ENCODE measurements at places on chromosomes 2 and 18. TPM values are rescaled to one million over a fixed set of nuclear protein-coding genes. Genes with fewer than 3 reads are reported as not detected.

- DNase-seq, result no peak
These were observed 133.2 kb upstream of the GULP1 start for GRCh38 chr2:188158337-188159100.

The NCKAP5 gene
- total RNA-seq, result 6.0 TPM

The GLI2 gene
- total RNA-seq, result 2.4 TPM

- DNase-seq, result no peak
These were observed 59.8 kb downstream of the DSEL start for GRCh38 chr18:67456711-67457110.

DNA sequence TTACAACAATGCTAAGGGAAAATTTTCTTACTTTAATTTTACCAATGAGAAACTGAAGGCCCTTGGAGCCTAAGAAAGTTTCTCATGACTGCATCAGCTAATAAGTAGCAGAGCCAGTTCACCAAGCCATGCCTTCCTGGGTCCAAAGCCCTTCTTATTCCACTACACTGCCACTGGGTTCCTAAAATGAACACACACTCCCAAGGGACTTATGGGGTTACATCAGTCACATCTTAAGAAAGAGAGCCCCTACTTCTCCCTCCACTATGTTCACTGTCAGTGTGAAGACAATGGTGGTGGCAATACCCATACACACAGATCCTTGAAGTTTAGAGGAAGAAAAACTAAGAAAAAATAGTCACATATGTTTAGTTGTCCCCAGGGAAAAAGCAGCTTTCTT lies 20.6 kb downstream of the MBD2 start:
- DNase-seq, result no peak

DNA sequence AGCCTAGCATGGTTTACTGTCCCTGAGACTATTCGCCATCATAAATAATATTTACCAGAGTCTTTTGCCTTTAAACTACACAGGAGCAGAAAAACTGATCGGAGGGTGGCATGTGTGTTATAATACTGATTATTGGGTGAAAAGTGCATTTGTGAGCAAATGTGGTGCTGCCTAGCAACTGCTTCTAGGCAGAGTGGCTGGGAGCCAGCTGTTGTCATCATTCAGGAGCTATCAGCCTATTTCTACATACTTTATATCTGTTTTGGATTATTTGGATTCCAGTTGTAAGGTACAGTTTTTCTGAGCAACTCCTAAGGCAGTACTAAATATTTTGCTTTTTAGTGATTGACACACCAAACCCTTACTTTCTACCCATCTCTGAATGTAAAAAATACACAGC lies 75.0 kb upstream of the MSTN start:
- no peak for DNase-seq

- no peak for DNase-seq
These were observed 1921.9 kb upstream of the LRRTM1 start for GRCh38 chr2:82226441-82226840.

The GLB1L gene
- 1.7 TPM for total RNA-seq

The GCG gene
- not detected for total RNA-seq

- DNase-seq, result no peak
These were observed 127.8 kb downstream of the MEP1B start for GRCh38 chr18:32317651-32318050.

The CEBPZOS gene
- 61.3 TPM for total RNA-seq

DNA sequence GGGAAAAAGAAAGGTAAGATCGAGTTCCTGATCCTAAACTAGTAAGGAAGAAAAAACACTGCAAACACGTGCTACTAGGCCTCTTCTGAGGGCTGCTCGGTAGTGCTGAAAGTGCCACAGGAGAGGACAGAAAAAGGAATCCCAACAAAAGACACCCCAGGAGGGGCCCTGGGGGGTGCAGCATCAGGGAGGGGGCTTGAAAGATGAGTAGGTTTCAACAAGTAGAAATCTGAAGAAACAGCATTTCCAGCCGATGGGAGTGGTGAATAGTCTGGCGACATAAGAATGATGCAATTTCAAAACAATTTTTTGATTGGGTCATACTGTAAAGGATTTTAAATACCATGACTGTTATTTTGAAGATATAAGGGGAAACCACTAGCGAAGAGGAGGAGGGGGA lies 98.6 kb downstream of the NOL10 start:
- DNase-seq, result no peak

The MCM6 gene
- total RNA-seq, result 2.9 TPM

GRCh38 chr2:99140860-99141109 lies 722 bp upstream of the C2orf15 start:
- no peak for DNase-seq

GRCh38 chr2:42928692-42929545 lies 136.5 kb upstream of the HAAO start:
- no peak for DNase-seq

DNA sequence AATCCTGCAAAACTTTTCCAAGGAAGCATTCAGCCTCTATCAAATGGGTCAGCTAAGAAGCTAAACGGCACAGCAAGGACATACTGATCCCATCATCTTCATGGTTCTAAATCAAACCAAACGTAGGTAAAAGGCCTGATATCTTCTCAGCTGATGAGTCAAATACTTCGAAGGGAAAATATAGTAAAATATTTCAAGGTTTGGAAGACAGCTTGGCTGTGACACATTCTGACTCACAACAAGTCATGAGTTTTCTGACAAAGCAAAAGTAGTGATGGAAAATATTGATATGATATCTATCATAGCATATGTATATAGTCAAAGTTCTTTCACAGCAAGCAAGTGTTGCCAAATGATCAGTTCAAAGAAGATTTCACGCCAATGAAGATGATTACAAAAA lies 31.5 kb downstream of the DOCK10 start:
- DNase-seq, result no peak
